ENCODE measurements at places on chromosomes 12 and 14.

GRCh38 chr12:57539134-57539768, 7.7 kb downstream of the DCTN2 start:
- DNase-seq, result no peak

DNA sequence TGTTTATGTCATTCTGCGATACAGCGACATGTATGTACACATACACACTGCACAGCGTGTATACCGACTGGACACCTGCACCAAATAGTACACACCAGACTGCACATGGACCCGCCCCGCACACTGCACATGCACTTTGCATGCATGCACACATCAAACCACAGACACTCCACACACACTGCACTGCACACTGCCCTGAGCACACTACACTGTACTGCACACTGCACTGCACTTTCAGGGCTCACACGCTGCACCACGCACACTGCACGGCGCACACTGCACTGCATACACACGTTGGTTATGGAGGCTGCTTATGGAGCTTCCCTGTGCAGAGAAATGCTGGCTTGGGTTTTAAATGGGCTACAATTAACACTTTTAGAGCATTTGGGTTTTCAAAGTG, 1.6 kb downstream of the PAPLN start:
- no peak for DNase-seq

DNA sequence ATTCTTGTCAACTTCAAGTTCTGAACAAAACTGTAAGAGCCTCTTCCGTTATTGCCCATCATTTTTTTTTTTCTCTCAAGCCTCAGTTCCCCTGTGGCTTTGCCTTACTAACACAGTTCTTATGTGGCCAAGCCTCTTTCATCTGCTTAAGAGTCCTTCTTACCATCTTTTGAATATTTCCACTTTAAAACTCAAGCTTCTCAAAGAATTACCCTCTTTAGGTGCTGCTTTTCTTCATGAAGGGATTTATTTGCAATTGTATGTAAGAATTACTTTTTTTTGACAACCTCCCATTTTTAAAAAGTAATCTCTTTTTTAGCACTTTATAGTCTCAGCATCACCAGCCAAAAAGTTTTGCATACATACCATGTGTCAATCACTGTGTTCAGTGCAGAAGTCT, 240.2 kb upstream of the RMST start:
- no peak for DNase-seq

GRCh38 chr12:48080285-48080684, 25.6 kb downstream of the SENP1 start:
- no peak for DNase-seq

DNA sequence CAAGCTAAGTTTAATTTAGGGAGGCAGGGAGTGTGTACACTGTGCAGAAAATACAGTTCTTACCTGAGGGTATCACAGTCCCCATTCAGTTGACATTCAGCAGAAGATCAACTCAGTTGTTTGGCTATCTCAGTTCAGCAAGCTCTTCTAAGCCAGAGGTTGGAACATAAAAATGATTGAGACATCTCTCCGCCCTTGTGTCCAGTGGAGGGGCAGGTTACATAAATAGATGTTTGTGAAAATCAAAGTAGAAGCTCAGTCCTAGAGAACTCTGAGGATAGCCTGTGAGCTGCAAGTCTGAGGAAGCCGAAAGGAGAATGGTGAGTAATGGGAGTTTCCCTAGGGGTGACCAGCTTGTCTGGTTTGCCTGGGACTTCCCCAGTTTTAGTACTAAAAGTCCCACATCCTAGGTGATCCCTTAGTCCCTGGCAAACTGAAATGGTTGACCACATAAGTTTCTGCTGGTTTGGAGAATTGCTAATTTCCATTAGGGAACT, 251.4 kb upstream of the ATP2B1 start:
- DNase-seq, result no peak

- DNase-seq, result no peak
These were observed 84.6 kb downstream of the VCPKMT start for GRCh38 chr14:50031602-50032313.

DNA sequence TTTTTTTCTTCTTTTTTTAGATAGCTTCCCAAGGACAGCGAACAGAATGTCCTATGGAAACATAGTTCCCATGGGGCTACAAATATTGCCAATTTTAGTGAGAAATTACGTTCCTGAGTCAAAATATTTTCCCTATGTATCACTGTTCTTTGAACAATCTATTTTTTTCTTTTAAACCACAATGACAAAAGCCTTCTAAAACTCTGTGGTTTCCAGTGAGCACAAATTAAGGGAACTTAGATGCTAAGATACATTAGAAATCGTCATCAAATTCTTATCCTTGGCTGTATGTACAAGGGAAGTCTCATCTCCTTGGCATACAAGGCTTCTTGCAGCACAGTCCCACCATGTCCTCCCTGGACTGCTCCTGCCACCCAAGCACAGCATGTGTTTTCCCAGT, 17.9 kb downstream of the CPM start:
- DNase-seq, result no peak

GRCh38 chr12:49901026-49901425, 2.7 kb downstream of the FAIM2 start:
- no peak for DNase-seq

DNA sequence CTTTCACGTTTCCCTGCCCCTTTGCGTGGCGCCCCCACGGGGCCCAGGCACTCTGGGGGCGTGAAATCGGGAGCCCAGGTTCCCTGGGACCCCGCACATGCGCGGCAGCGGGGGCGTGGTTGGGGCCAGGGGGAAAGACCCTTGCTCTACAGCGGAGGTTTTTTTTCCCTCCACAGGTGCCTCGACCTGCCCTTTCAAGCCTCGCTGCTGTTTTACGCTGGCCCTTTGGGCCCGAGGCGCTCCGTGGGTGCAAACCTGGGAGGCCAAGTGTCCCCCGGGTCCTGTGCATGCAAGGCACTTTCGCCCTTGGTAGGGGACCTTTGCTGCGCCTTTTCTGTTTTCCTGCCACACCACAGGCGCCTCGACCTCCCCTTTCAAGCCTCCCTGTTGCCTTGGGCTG, 329.8 kb downstream of the ALG10 start:
- DNase-seq, result no peak

DNA sequence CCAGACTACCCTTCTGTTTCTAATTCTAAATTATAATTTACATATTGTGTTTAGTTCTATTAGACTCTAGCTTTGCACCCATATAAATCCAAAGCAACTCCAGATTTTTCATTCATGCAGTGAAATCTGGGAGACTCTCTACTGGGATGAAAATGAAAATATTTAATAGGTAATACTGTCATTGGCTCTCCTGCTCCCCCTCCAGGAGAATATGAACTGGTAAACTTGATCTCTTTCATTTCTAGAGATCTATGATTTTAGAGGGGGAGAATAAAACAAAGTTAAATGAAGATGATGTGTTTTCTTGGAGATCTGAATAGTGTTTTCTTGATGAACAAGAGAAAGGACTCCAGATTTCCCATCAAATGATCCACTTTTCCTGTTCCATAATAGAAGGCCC, 104.3 kb upstream of the TMCC3 start:
- DNase-seq, result no peak

DNA sequence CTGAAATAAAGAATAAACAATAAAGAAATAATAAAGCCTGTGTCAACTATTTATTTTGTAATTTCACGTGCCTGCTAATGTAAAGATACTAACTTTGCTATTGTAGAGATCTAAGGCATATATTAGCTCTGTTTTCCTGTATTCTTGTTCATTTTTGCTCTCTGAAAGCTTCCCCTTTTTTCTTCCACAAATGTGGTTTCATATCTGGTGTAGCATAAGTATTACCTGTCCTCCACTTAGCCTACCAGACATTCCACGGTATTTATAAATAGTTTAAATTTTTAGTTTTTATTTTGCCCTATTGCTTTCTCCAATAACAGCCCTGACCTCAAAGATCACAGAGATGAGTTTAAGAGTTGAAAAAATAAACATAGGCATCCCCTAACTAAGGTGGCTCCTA, 92.6 kb upstream of the ATP2B1 start:
- no peak for DNase-seq

DNA sequence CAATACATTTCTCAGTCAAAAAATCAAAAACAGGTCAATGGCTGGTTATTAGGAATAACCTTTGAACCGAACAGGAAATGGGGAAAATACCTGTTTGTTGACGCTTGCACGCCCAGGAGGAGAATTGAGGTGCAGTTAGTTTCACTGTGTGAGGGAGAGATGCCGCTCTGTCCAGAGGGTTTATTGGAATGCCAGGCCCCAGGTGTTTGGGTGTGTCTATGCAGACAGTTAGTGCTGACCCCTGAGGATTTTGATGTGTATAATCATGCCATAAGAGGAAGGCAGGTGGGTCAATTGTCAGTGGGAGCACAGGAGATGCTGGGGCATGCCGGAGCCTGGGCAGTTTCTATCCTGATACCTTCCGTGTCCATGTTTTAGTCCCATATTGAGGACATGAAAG, 100.8 kb upstream of the DIO3 start:
- no peak for DNase-seq

- no peak for DNase-seq
These were observed 281.9 kb downstream of the ACSS3 start for GRCh38 chr12:81359736-81360135.

DNA sequence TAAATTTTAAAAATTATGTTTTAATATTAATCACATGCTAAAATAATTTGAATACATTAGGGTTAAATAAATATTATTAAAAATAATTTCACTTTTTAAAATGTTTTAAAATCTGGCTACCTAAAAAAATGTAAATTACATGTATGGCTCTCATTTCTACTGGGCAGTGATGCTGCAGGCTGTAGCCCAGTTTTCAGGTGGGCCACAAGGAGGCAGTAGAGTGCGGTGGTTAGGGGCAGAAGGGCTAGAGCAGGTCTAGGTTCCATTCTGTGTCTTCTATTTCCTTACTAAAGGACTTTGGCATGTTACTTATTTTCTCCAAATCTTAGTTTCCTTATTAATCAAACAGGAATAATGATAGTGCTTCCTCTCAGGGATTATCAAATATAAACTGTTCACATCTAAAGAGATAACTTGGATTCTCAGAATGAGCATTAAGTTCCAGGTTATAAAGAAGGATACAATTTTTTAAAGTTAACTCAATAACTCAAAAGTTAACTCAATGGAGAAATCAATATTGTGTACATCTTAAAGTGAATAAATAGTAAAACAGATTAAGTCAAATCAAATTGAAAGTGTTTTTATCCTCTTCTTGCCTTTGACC, 54.9 kb upstream of the OVCH1 start:
- peak; percentile 63 for DNase-seq

DNA sequence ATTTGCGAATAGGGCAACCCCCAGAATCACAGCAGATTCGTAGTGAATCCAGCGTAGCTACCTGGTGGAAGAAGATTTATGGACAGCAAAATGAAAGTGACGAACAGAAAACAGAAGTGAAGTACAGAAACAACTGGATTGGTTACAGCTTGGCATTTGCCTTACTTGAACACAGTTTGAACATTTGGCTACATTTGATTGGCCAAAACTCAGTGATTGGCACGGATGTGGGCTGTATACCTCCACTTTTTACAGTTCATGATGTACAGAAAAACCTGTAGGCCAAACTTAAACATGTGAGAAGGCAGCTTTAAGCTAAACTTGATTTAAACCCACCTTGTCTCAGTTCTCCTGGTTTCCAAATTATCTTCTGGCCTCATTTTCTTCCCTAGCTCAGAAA, 49.9 kb upstream of the AMN1 start:
- no peak for DNase-seq

GRCh38 chr14:103178521-103178920, 55.3 kb downstream of the TNFAIP2 start:
- no peak for DNase-seq

DNA sequence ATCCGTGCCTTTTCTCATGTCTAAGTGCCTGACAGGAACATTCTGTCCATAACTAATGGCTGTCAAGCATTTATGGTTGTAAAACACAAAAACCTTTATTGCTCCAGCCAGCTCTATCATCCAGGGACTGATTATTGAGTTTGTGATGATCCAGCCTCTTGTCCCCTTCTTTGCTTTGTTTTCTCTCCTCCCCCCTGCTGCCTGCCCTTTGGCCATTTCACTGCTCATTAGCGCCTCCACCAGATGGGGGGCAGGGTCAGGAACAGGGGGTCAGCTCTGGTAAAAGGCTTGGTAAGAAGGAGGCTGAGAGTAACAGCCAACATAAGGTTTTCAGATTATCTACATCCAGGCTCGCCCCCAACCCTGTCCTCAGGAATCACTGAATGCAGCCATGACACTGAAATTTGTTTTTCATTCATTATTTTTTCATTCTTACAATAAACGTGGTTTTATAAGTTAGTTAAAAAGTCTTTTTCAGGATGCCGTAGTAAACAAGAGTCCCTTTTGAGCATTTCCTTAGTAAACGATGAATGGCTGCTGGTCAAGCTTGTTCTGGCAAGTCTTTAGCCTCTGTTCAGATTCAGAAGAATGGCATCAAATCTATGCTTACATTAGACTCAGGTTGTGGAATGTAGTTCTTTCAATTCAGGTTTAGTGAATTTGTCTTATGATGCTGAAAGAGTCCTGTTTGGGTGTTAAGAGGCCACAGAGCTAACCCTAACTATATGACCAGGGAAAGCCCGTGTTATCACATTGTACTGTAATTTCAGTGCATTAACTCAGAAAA, 21.7 kb downstream of the HMGA2 start:
- DNase-seq, result no peak

DNA sequence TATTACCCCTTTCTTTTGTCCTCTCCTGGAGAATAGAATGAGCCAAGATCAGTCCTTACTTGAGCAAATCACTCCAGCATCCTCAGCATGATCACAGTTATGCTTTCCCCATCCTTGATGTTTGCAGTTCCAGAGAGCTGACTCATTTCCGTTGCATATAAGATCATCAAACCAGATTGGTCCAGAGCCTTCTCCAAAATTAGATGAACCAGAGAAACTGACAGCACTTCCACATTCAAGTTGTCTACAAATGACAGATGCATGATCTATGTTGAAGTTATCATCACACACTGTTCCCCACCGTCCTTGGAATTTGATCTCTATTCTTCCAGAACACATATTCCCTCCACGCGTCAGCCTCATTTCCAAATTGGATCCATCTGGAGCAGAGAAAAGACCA, 4.8 kb downstream of the CD163 start:
- DNase-seq, result no peak

DNA sequence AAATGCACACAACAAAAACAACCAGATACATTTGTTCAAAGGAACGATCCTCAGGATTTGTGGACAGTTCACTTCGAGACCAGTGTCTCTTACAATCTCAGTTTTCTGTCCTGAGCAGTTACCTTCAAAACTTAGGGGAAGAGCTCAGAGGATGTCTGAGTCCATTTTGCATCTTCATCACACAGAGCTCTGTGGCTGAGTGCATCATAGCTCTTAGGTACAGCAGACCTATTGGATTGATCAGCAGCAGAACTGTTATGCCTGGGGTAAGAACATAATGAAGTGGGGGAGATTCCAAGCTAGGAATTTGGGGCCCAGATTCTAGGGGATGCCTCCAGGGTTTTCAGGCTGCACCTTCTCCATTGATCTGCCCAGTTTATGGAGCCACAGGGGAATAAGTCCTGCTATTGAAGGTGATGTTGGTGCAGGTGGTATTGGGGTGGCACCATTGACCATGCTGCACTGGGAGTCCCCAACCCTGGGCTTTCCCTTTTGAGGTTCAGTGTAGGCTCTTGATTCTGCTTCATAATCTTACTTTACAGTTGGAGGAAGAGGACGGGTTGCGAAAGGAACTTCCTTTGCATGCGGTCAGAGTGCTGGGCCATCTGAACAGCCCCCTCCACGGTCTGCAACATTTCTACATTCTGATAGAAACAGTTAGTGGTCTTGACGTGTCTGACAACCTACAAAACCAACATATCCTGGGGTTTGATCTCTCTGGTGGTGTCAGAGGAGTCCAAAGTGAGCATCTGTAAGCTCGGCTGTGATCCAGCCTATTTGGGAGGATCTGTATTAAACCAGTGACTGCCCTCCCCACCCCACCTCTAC, 112.8 kb downstream of the CHST11 start:
- DNase-seq, result peak; percentile 97

Measured in HL-60 (cell line).